NCI-H1930 (cell line): ENCODE measurements at places on chromosomes 1 and 21.

DNA sequence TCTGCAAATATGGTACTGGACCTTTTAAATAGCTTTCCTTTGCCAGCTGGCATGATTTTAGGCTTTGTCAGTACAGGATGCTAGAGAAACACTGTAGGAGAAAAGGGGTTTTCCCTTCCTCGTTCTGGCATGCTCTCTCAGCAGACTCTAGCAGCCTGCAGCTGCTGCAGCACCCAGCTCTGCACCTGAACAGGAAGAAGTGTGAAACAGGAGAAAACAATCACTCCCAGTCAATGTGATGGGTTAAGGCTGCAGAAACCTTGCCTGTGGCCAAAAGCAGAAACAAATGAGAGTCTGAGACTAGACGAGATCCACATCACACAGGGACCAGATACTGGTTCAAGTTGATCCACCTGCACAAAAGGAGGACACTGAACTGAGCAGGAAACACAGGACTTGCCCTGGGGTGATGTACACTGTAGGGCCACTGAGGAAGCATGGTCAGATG lies 21.2 kb downstream of the OVGP1 start:
- DNase-seq, result no peak

DNA sequence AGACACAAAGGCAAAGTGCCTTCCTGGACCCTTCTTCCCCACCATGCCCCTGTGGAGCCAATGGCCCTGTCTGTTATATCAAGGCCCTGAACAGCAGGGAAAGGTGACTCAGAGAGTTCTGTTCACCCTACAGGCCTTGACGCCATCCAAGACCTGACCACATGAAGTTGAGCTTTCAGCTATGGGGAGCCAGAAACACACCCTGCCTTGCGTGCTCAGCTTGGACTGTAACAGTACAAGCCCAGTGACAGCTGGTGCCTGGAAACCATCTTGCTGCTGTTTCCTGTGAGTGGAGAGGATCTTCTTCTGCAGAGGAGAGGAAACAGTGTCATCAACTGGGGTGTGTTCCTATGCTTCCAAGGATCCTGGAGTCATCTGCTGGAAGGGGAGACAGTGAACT lies 165.0 kb upstream of the IRF2BP2 start:
- DNase-seq, result no peak

DNA sequence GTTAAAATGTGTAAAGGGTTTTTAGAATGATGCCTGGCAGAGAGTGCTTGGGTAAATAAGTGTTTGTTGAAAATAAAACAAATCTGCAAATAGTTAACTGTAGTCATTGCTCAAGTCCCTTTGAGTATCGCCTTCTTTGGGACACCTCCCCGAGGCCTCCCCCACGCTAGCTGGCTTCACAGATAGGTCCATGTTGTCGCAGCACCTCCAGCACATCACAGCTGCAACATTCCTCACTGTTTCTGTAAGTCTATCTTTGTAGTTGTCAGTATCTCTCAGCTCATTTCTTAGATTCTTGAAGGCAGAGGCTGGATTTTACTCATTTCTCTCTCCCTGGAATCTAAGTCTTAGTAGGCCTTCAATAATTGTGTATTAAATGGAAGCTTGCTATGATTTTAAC lies 1.6 kb upstream of the STUM start:
- no peak for DNase-seq

- no peak for DNase-seq
Observed at GRCh38 chr1:145740269-145740668, 21.0 kb downstream of the CD160 start.

- no peak for DNase-seq
Observed at GRCh38 chr1:10646347-10646861, 150.0 kb downstream of the CASZ1 start.

- no peak for DNase-seq
Observed at GRCh38 chr1:91026320-91026719, 4.5 kb upstream of the ZNF644 start.

- no peak for DNase-seq
Observed at GRCh38 chr21:25582164-25582790, 25.0 kb downstream of the MRPL39 start.

DNA sequence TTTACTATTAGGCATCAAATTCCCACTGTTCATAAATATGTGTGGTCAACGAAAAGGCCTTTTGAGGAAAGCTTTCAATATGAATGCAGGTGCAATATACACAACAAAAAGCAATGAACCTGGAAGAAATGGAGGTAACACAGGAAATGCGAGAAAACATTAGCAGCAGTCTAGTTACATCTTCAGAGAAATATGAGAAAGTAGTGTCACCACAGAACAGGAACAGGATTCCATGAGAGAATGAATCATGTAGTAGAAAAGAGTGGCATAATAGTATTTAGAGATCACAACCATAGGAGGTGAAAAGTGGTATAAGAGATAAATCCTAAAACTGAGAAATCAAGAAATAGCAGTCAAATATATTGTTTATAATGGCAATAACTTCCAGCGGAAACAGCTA lies 103.7 kb downstream of the AK5 start:
- DNase-seq, result no peak

GRCh38 chr21:33546086-33546485 lies 3.2 kb downstream of the SON start:
- DNase-seq, result no peak

DNA sequence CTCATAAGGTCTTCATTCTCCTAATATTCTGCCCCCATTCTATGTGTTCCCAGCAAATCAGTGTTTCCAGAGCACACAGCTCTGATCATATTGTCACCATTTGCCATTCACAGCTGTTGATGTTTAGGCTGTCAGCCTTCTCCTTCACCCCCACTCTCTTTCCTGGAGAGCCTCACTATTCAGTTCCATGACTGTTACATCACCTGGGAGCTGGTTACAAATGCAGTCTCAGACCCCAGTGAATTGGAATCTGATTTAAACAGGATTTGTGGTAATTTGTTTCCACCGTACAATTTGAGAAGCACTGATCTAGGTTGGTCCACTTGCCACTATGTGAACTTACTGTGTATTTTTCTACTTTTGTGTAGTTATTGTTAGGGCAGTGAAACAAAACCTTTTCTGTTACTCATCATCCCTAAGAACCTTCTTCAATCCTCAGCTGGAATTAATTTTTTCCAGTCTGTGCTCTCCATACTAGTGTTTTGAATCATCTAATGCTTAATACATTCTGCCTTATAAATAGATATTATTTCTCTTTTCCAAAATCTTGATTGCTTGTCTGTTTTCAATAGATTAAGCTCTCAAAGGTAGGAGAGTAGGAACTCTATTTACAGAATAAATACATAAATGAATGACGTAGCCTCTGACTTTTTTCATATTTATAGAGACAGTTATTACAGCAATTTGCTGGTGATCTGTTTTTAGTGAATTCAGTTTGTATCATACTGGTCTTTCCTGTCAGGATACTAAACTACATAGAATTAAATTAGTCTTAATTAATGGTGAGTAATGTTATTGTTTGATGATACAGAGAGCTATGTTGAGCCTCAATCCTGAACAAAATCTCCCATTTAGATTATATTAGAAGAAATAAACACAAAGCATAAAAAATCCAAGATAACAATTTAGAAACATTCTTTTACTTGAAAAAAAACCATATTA lies 8.1 kb downstream of the SNX7 start:
- DNase-seq, result no peak

GRCh38 chr1:59261537-59261936 lies 35.4 kb upstream of the FGGY start:
- DNase-seq, result no peak

GRCh38 chr1:39269349-39269748 lies 64.9 kb downstream of the MACF1 start:
- DNase-seq, result no peak

DNA sequence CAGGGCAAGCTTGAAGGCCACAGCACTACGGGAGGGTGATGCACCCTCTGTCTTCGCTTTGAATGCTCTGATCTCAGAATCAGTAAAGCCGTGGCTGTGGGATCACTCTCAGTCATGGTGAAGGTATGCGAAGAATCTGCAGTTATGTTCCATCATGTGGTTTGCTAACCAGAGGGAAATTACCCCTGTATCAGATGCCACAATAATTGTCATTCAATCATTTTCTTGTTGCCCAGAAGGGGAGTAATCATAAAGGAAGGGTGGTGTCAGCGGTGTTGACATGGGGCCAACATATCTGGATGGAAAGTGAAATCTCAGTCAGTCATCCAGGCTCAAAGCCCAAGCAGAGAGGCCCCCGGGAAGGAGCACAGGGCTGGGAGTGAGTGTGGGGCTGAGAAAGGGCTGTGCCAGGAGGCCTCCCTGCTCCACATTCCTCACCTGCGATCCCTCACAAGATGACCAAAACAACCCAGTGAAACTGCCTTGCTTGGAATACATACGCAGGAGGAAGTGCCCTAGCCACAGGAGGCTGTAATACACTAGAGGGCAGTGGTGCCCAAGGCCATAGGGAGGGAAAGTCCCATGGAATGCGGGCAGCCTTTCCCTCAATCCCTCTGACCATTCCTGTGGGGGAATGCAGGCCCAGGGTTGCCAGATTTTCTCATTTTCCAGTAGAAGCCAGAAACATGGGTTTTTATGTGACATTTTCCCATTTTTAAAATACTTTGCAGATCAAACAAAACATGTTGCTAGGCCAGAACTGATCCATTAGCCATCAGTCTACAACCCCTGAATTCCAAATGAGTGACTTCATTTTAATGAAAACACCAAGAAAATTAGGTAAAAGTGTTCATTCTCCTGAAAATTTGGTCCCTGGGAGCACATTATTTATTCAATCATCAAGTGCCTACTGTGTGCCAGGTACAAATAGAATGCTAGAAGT lies 95.7 kb upstream of the VANGL1 start:
- DNase-seq, result peak; percentile 3

DNA sequence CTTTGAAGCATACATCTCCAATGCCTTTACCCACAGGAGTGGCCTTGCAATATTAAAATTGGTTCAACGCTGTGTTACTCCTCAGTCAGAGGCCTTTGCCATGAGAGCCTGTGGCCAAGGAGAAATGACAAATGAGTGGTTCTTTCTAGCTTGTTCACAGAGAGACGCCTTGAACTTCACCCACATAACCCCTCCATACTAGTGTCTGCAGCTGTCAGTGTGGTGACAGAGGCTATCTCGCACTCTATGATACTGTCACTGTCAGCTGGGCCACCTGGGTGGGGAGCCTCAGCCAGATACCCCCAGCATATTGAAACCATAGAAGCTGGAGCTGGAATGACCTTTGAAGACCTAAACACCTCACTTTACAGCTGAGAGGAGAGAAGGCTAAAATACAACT lies 57.4 kb upstream of the LBR start:
- no peak for DNase-seq

- DNase-seq, result no peak
Observed at GRCh38 chr1:60990714-60991090, 91.7 kb upstream of the NFIA start.

DNA sequence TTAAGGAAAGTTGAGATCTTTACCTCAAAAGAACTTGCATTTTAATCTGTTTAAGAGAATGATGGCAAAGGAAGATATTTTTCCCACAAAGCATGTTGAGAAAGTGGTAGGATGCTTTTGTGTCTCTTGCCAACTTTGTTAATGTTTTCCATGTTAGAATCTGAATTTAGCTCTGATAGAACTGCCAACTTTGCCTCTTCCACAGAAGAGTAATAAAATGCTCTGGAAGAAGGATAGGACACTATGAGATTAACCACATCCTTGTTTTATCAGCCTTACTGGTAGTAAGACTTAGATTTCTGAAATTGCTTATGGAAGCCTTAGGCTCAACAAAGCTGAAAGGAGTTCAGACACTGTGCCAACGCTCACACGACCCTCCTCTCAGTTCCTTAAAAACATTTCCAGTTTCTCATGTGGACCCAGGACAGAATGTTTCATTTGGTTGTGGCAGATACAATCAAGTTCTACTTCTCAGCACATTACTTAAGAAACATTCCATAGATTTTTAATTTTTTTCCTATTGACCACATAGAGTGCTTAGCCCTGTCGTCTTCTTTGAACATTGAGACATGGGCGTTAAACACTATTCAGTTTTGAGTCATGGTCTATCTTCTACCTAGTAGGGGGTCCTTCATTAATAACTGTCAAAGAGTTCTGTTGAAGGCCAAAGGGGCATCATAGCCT lies 59.0 kb downstream of the MTR start:
- no peak for DNase-seq

GRCh38 chr1:247430434-247430833 lies 14.5 kb downstream of the NLRP3 start:
- no peak for DNase-seq

GRCh38 chr1:211811126-211811525 lies 19.4 kb downstream of the LPGAT1 start:
- DNase-seq, result no peak

GRCh38 chr1:225026701-225027100 lies 97.2 kb downstream of the DNAH14 start:
- DNase-seq, result no peak

DNA sequence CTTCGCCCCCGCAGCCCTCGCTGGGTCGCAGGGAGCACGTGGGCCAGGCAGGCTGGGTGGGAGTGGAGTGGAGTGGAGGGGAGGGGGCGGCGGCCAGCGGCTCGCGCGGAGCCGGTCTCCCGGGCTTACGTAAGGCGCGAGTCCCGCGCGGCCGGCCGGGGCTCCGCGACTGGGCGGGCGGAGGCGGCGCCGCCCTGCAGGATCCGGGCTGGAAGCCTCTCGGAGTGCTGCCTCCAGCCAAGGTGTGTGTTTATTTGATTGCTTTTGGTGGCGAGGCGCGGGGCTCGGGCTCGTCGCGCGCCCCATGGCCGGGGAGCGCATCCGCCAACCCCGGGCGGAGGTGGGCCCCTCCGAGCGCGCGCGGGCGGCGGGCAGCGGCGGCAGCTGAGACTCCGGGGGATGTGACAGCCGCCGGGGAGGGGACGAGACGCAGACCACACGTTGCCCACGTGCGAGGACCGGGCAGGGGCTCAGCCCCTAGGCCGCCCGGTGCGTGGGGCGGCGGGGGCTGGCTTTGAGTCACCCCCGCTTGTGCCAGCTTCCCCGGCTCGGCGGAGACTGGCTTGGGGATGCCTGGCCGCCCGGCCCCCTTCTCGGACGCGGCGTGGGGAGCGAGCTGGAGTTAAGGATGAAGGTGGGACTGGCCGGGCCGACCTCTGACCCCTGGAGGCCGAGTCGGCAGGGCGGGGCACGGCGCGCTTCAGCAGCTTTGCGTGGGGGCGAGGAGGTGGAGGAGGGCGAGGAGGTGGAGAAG lies 402 bp upstream of the AK4 start:
- peak; percentile 25 for DNase-seq

- no peak for DNase-seq
Observed at GRCh38 chr1:155012026-155012546, 9.5 kb downstream of the ZBTB7B start.

DNA sequence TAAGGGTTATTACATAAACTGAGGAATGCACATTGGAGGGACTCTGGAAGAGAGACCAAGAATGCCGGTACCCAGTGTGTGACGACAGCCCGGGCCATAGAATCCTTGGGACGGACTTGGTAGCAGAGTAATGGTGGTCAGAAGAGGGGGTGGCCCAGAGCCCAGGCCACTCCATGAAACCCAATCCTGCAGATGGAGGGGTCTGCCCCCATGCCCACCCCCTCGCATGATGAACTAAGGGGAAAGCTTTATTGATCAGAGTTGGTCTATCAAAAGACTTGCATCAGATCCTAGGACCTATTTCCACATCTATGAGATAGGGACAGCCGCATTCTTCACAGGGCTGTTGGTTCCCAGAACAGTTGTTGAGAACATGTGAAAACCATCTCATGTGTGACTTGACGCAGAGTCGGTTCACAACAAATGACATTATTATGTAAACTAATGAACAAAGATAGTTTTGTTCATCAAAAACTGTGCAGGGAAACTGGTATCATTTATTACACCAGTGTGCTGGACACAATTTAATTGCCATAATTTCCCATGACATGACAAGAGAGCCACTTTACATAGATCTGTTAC lies 21.5 kb upstream of the SDC3 start:
- no peak for DNase-seq
